GM03348 (cell line): ENCODE measurements at places on chromosomes 7 and 10.
A peak's percentile ranks its signal among the peaks of the same experiment; 100 is the strongest.

DNA sequence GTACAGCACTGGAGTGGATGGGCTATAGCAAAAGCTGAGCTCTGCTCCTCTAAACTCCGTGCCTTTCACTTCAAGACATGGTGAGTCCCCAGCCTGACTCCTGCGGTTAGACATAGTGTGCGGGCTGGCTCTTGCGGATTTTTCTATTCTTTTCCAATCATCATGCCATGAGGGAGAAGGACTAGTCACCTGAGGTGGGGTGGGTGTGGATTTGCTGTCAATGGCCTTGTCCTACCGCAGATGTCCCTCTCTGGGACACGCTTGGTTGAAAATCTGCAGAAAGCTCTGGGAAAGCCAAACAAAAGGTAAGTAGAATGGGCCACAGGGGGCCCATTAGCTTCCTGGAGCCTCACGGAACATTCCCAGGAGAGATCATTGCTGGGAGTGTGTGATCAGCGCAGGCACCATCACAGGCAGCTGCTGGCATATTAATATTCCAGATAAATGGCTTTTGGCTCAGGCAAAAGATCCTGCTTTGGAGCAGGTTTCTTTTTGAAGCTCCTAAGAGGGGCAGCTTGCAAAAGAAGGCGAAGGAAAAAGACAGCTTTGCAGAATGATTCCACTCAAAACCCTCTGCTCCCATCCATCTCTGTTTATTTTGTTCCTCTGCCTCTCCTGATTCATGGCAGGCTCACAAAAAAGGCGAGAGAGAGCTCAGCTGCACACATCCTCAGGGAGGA, 509.0 kb upstream of the ZMIZ1 start:
- no peak for DNase-seq

GRCh38 chr7:27305854-27306253, 63.3 kb downstream of the EVX1 start:
- no peak for DNase-seq

DNA sequence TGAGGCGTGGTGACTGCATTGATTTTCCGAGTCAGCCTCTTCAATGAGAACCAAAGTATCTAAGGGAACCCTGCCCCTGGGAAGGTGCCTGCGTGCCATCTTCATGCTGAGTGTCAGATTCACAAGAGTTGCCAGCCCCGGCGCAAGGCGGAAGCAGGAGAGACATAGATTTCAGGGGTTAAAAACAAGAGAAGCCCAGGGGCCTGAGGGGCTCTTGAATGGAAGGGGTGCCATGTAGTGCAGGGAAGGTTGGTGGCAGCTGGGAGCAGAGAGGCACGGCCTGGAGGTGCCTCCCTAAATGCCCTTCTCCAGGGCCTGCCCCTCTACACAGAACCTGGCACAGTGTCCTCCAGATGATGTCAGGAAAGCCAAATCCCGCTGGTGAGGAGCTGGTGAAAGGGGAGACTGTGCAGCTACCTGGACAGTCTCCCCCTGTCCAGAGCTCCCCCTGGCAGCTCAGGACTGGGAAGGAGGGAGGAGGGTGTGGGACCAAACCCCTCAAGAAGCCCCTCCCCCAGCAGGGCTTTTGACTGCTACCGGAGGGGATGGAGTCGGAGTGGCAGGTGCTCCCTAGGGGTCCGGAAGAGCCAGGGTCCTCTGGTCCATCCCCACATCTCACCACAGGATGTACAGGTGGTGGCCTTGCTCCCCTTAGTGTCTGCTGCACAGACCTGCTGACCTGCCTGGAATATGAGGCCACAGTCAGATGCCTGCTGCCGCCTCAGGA, 137.9 kb downstream of the TCERG1L start:
- no peak for DNase-seq

DNA sequence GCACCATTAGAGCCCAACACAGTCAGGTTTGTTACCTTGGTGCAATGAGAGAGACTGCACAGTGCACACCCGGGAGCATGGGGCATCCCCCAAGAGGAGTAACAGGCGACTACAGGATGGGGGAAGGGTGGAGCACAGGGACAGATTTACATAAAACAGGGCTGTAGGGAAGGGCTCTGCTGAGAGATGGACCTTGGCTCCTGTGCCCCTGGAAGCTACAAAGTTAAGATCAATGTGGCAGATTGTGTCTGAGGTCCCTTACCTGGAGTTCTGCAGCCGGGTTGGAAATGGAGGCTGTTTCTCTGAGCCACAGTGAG, 13.7 kb upstream of the SLC18A3 start:
- no peak for DNase-seq

GRCh38 chr10:117342641-117343040, 32.6 kb downstream of the PDZD8 start:
- DNase-seq: peak; percentile 26

- DNase-seq: no peak
Observed at GRCh38 chr7:145105561-145105960, 269.7 kb upstream of the TPK1 start.

DNA sequence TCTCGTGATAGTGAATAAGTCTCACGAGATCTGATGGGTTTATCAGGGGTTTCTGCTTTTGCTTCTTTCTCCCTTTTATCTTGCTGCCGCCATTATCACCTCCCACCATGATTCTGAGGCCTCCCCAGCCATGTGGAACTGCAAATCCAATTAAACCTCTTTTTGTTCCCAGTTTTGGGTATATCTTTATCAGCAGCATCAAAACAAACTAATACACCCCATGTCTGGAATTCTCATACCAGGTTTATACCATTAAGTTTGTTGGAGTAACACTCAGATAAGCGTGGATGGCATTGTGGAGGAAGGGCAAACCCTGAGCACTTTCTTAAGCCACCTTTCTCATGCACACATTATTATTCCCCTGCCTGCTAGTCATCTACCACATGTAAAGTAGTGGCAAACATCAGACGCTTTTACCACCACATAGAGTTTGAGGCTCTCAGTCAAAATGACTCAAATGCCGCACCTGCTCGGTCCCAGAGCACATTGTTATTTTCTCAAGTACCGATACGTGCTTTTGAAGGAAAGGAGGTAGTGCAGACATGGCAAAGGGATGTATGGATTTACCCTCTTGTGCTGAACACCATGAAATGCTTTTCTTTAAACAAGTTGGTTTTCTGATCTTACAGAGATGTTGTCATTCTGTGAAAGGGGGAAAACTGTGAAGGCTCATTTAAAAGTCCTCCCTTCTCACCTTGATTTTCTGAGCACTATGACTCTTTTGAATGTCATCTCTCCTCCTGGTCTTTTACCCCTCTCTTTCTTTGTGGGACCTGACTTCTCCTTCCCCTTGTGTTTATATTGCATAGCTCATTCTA, 429.7 kb downstream of the EXOC4 start:
- no peak for DNase-seq

DNA sequence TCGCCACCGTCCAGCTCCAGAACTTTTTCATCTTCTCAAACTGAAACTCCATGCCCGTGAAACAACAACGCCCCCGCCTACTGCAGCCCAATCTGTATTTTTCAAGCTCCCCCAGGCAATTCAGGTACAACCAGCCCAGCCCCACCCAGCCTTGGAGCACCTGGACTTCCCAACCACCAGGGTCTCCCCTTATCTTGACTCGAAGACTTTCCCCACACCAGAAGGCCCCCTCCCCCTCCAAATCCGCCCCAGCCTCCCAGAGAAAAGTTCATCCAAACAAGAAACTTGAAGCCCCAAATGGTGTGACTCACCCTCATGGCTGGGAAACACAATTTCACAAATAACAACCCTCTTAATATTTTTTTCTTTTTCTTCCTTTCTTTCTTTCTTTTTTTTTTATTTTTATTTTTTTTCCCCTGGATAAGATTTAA, 10.6 kb downstream of the ZCCHC24 start:
- peak; percentile 78 for DNase-seq

- peak; percentile 31 for DNase-seq
Observed at GRCh38 chr7:76047305-76047810, 442 bp downstream of the STYXL1 start.

DNA sequence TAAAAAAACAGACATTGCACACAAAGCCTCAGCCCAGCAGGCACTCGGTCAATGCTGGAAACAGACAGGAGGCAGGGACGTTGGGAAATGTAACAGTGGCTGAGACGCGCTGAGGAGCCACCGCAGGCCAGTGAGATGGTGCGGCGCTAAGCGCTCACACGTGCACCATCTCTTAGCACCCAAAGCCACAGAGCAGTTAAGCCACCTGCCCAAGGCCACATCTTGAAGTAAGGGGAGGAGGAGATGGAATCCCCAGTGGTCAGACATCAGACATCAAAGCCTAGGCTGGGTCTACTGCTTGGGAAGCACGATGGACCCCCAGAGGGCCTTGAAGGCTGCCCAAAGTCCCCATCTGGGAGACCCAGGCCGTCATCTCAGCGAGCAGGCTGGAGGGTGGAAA, 15.6 kb downstream of the LAT2 start:
- DNase-seq: no peak

- DNase-seq: peak; percentile 90
Observed at GRCh38 chr7:29622335-29623265, 59.0 kb downstream of the PRR15 start.

DNA sequence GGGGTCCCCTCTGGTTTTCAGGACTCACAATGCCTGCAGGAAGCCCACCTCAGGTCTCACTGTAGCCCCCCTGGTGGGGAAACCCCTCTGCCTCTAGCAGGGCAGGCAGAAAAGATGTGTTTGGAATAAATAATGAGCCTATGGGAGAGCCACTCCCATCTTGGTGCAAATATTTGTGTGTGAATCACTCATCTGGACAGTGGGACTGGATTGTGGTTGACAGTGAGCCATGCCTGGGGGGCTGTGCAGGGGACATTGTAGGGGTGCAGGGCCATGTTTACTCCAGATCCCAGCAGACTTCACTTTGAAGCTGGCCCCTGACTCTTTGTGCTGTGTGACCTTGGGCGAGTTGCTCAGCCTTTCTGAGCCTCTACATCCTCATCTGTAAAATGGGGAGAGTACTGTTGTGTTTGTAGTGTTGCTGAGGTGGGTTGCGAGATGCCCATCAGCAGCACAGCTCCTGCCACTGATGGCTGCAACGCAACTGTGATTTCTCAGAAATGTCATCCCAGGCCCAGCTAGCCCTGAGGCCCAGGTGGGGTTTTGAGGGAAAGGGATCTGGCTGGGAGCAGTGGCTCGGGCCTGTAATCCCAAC, 20.7 kb downstream of the GTF2IRD1 start:
- DNase-seq: peak; percentile 42

DNA sequence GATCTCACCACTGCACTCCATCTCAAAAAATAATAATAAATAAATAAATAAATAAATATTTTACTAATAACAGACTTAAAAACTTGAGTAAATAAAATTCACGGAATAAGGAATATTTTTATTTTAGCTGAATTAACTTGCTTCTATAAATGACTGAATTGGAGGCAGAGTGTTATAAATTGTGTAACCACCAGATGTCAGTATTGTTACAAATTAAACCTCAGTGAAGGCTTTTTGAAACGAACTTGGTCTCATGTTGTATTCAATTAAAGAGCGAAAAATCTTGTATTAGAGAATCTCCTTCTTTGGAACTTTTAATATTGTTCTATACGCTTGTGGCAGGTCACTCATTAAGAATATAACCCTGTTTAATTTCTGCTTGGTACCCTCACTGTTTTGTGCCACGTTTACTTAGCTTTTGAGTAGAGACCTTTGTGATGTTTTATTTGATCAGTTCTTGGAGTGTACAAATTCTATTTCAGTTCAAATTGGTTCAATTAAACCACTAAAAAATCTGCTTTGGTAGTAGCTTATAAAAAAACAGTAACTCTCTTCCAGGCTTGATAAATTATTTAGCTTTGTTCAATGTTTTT, 45.6 kb upstream of the SCIN start:
- DNase-seq: peak; percentile 36

DNA sequence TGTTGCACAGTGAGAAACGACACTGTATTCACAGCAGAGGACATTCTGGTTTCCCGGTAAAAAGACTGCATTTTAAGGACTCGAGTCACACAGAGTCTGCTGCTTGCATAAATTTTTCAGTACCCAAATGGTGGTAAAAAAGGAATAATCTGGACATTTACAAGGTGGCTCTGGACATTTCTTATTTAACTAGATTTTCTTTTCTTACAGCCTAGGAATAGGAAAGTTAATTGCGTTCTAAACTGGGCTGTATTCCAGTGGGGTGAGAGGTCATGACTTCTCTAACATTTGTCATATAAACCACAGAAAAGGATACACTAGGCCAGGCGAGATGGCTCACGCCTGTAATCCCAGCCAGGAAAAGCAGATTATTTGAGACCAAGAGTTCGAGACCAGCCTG, 237.5 kb upstream of the KLF6 start:
- no peak for DNase-seq

GRCh38 chr10:132526676-132527075, 10.9 kb upstream of the INPP5A start:
- peak; percentile 87 for DNase-seq

GRCh38 chr10:119769886-119770285, 44.0 kb downstream of the INPP5F start:
- DNase-seq: peak; percentile 62

DNA sequence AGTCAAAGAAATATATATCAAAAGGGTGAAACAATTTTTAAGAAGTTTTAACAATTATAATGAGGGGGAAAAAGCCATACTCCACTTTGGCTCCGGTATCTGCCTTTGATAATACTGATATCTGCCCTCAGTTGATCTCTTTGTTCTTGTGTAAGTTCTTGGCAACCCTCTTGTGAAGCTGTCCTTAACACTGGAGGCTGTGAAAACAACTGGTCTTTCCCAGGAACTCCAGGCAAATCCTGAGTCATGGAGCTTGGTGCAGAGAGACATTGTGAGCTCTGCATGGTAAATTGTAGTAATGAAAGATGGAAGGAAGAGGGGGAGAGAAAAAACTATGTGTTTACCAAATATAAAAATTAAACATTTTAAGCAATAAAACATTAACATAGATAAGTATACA, 11.9 kb upstream of the ERVW-1 start:
- DNase-seq: no peak

GRCh38 chr10:77787440-77787839, 139.1 kb downstream of the DLG5 start:
- DNase-seq: no peak

DNA sequence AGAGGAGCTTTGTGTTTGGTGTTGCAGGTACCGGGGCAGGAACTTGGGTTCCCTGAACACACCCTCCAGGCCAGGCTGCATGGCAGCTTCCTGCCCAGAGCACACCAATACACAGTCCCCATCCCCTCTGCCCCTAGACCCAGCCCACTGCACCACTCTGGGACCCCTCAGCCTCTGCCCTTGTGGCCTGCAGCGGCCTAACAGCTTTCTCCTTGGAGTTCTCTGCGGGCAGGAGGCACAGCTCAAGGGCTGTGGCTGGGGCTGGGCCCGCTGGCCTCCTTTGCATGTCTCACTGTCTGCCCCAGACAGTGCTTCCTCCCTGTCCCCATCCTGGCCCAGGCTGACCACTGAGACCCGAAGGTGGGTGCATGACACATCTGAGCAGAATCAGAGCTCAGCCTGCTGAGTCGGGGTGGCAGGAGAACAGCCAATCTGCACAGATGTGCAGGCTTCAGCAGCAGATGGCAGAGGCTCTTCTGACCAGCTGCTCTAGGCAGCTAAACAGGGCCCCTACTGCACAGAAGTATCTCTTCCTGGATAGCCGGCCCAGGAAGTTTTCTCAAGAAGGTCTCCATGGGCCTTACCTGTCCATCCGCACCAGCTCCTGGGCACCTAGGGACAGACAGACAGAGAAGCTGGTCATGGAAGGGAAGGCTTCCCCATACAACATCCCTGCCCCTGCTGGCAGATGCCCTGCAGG, 20.8 kb downstream of the VSIR start:
- DNase-seq: no peak

GRCh38 chr10:102405632-102406031, 10.1 kb downstream of the NFKB2 start:
- DNase-seq: no peak
